ENCODE measurements at places on chromosomes 7 and 10.

GRCh38 chr7:68840991-68841390, 757.3 kb upstream of the AUTS2 start:
- DNase-seq: peak; percentile 59

DNA sequence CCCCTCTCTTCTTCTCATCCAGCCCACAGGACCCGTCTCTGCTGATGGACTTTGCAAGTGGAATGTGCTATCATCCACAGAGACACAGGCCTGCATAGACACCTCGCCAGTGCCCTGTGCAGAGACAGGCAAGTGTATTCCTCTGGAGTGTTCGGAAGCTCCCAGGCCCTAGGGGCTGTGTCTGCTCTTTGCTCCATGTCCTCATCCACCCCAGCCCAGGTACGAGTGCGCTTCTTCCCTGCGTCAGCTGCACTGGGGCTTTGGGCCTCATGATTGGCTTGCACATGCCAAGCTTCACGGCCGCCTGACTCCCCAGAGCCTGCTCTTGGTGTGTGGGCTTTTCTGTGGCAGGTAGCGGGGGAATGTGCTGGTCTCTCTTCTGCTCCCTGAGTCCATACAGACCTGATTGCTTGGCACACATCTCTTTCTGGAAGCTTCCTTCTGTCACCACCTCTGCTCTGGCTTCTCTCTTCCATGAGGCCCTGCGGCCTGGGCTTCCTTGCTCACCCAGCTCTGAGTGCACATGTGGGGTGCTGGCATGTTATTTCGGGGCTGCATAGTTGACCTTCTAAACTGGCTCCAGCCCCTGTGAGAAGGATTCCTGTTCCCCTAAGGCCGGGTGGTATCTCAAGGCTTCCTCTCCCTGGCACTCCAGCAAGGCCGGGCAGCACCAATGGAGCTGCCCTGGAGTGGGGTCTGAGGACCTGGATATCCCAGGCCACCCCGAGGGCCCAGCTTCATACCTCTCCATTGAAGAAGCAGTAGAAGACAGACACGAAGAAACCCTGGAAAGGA, 27.8 kb downstream of the CRHR2 start:
- DNase-seq: no peak

GRCh38 chr7:96188591-96188991, 133.3 kb downstream of the SLC25A13 start:
- no peak for DNase-seq

- DNase-seq: peak; percentile 48
These were observed 68.5 kb downstream of the CXCL12 start for GRCh38 chr10:44316187-44316921.

- no peak for DNase-seq
These were observed 29.2 kb upstream of the RTKN2 start for GRCh38 chr10:62297857-62298256.

DNA sequence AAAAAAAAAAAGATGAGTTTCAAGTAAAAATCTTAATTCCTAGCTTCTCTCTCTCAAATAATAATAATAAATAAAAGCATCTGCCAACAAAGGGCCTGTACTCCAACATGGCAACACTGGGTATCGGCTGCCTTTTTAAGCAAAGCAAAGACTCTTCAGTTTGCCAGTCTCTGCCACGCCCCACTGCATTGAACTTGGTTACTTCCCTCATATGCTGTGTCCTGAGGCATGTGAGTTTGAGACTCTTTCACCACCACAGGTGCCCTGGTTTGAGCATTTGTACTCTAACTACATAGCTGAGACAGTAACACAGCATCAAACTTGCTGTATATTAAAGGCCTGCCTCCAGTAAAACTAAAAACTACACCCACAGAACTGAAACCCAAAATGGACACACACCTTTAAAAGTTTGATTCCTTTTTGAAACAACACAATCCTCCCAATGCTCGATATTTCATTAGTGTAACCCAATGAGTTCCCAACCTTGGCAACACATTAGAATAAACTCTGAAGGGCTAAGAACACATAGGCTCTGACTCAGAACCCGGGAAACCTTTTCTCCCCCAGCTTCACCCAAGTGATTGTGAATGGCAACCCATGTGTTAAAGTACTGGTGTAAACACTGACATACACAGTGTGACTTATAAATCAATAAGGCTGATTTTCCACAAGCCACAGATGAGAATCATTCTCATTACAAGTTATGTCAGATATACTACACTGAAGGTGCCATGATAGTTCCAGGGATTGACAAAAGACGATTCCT, 12.0 kb downstream of the JAZF1 start:
- DNase-seq: no peak

GRCh38 chr10:27884185-27884641, 114.7 kb downstream of the ODAD2 start:
- no peak for DNase-seq

DNA sequence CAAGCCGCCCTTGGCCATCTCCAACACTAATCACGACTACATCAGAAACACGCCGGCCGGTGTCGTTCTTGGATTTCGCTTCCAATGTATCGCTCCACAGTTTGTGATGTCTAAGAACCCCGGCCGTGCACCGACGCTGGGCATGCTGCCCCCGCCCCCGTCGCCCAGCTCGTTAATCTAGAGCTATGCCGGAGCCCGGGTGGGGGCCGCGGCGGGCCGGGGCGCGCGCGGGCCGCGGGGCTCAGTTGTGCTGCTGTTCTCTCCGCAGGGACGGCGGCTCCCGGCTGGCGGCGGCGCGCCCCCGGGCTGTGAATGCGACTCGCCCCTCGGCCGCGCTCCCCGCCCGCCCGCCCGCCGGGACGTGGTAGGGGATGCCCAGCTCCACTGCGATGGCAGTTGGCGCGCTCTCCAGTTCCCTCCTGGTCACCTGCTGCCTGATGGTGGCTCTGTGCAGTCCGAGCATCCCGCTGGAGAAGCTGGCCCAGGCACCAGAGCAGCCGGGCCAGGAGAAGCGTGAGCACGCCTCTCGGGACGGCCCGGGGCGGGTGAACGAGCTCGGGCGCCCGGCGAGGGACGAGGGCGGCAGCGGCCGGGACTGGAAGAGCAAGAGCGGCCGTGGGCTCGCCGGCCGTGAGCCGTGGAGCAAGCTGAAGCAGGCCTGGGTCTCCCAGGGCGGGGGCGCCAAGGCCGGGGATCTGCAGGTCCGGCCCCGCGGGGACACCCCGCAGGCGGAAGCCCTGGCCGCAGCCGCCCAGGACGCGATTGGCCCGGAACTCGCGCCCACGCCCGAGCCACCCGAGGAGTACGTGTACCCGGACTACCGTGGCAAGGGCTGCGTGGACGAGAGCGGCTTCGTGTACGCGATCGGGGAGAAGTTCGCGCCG, 1.9 kb downstream of the VWC2 start:
- no peak for DNase-seq

- no peak for DNase-seq
These were observed 27.9 kb upstream of the AOAH start for GRCh38 chr7:36752026-36752711.

DNA sequence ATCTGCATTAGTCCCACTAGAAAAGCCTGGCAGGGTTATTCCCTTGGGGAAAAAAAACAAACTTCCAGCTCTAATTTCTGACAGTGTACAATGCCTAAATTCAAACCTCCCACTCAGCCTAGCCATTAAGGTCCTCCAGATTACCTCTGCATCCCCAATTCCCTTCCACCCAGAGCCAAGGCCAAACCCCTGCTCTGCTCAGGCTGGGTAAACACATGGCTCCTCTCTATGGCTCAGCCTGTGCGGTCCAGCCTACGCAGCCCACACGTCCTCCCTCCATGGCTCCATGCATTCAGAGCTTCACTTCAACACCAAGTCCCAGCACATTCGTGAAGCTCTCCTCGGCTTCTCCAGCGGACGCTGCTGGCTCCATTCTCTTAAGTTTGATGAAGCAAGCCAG, 5.2 kb downstream of the DLG5 start:
- DNase-seq: no peak

- no peak for DNase-seq
These were observed 453.4 kb upstream of the CELF2 start for GRCh38 chr10:10564081-10564794.

GRCh38 chr10:80170026-80170425, 35.3 kb downstream of the ANXA11 start:
- DNase-seq: no peak

DNA sequence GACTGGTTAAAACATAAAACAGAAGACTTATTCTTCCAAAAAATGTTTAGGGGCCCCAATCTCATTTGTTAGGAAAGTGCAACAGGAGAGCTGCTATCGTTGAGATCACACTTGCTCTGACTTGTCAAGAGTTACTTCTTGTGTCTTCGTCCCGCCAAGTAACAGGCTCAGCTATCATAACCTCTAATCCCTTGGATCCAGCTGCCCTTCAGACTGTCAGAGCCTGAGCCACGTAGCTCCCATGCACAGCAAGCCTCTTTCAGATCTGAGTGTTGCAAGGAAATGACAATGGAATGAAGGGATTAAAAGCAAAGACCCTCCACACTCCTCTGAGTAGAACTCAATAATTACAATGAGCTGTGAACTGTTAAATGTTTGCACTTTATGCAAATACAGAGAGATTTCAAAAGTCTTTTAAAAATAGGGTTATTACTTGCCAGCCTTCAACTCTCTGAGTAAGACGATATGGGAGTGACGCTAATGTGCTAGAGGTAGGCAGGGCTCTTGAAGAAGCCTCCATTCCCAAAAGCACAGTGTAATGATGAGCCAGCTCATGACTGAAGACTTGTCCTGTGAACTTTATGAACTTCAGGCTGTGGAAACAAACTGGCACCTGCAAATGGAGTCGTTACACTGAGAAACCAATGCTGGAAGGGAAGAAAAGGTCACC, 28.4 kb upstream of the CDK13 start:
- no peak for DNase-seq

DNA sequence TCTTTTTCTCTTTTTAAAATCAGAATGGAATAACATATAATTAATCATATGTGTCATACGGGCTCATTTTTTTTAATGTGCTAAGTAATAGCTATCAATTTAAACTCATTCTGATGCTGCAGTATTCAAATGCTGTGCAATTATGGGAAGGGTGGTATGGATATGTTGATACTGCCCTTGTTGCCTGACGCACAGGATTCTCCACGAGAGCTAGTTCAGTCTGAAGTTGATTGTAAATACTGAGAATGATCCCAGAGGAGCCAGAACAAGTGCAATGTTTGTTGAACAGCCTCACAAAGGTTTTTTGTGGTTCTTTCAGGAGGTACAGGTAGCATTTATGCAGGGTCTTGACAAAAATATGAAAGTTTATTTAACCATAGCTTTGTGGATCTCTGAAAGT, 13.4 kb downstream of the NPY start:
- no peak for DNase-seq

DNA sequence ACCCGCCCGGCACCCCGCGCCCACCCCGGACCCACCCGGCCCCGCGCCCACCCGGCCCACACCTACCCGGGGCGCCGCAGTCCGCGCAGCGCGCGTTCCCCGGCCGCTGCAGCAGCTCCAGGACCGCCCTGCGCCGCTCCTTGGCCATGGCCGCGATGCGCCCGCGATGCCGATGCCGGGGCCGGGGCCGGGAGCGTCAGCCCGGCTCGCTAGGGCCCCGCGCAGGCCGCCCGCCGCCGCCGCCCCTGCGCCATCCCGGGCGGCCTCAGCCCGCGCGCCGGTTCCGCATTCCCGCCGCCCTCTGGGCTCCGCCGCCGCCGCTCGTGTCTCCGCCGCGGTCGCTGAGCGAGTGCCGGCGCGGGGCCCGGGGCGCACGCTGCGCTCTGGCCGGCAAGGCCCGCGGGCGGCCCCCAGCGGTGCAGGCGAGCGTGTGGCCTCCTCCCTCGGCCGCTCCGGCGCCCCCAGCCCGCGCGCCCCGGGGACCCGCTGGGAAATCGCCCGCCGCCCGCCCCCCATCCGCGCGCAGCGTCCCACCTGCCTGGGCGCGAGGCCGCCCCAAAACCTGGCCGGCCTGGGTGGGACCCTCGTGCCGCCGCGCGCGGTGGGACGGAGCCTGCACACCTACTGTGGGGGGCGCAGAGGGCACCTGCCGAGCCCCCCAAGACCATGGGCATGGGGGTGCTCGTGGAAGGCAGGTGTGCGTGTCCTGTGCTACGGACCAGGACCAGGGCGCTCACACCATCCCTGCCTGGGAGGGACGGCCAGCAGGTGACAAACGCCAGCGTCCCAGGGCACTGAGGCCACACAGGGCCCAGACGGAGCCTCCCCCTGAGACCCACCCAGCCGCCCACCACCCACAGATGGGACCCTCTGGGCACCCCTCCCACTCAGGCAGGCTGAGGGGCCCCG, at the start of gene ADAP1:
Gene ADAP1 (minus strand): TSS at position 351 of the 909 bp plus-strand sequence. CDS start 203 bp downstream, at position 148.
- peak; percentile 81 for DNase-seq

- no peak for DNase-seq
These were observed 39.1 kb downstream of the LRRC20 start for GRCh38 chr10:70343312-70343711.

- no peak for DNase-seq
These were observed 300.0 kb upstream of the FZD8 start for GRCh38 chr10:35942057-35942456.

- DNase-seq: peak; percentile 5
These were observed 973 bp downstream of the SDK1 start for GRCh38 chr7:3301831-3302618.

GRCh38 chr10:1274701-1275544, 218.7 kb downstream of the WDR37 start:
- no peak for DNase-seq

- DNase-seq: no peak
These were observed 315.5 kb downstream of the MAGI2 start for GRCh38 chr7:79137942-79138341.

DNA sequence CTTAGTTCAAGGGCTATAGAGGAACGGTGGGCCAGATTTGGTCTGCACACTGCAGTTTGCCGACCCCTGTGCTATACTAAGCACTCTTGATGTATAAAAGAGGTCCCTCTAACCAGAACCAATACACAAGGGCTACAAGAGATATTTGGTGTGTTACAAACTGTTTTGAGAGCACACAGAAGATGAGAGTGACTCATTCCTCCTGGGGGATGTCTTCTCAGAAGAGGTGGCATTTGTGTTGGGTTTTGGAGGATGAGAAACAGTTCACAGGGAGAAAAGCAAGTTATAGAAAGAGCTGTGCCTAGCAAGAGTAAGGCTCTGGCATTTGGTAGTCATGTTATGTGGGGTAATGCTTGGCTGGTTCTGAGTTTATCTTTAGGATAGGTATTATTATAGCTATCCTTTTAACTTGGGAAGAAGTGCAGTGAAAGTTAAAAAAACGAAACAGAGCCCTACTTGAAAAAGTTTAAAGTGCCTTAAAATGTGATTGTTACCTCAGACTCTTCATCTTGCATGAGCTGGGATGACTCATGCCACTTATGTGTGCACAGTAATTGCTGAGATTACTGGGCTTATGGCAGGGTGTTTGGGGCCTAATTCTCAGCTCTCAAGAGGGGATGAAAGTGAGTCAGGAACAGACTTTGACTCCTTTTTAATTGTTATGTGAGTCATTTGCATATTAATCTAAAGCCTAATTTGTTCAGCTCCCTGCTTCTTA, 160.4 kb downstream of the KIF20B start:
- no peak for DNase-seq

- DNase-seq: peak; percentile 27
These were observed 2.6 kb downstream of the ST7 start for GRCh38 chr7:116955801-116956476.
